Activated CD4-positive, alpha-beta T cell treated with anti-CD3 and anti-CD28 coated beads, Interleukin-2, Interleukin-6, amounts not matched to agents 100 ng/mL and 50 ng/mL, durations not matched to agents 16 hours and 8 hours (primary cell): ENCODE measurements at places on chromosomes 5 and 9.

DNA sequence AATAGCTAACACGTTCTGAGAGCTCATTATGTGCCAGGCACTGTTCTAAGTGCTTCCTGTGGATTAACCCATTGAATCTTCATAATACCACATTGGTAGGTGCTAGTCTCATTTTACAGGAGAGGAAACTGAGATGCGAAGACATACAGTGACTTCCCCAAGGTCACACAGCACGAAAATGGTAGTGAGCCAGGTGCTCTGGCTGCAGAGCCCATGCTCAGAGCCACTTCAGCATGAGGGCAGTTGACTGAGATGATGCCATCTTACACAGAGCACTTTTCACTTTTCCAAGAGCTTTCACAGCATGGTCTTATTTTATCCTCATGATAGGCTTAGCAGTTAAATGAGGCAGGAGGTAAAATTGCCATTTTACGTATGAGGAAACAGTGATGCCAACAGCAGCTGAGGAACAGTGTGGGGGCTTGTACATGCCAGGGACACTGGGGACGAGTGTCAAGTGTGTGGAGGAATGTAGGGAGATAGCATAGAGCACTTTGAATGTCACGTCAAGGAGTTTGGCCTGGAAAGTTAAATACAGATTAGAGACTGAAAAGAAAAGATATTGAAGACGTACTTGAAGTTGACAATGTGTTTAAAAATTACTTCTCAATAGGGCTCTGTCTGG lies 180.0 kb downstream of the KIF4B start:
- DNase-seq, result no peak

- DNase-seq, result no peak
Measured at GRCh38 chr5:9774472-9775079, 144.4 kb upstream of the TAS2R1 start.

- DNase-seq, result no peak
Measured at GRCh38 chr9:122453677-122454135, 24.0 kb downstream of the OR1J1 start.

DNA sequence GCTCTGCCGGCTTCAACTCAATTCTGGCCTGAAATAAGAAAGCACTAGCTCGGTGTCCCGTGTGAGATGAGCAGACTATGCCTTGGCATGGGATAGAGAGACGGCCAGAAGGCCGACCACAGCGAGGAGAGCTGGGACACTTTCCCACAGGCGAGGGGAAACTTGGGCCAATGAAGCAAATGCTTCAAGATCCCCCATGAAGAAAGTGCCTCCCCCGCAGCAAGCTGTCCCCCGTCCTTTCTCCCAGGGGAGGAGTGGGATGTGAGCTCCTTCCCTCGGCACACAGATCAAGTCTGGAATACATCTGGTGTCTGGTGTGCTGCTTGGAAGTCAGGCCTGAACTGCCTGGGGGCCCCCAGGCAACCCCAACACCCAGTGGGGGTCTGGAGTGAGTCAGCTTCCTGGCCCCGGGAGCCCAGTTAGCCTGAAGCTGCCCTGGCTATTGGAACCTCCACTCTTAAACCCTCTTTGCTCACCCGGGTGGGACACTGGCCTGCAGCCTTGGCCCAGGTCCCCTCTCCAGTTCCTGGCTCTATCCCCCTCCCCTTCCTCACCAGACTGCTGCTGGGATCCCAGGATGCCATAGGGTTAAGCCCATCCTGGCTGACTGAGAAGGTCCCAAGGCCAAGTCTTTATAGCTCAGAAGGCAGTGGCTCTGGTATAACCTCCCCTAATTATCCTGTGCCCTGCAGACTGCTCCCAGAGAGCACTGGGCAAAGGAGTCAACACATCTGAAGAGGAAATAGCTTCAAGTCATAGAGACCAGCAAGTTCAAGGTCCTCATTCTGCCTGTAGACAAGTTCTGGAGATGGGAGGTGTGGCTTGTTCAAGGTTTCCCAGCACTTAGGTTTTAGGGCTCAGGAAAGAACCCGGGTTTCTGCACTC lies 205.3 kb downstream of the TTLL11 start:
- DNase-seq, result no peak
